Memory B cell (primary cell): ENCODE measurements at places on chromosomes 6 and 20.

DNA sequence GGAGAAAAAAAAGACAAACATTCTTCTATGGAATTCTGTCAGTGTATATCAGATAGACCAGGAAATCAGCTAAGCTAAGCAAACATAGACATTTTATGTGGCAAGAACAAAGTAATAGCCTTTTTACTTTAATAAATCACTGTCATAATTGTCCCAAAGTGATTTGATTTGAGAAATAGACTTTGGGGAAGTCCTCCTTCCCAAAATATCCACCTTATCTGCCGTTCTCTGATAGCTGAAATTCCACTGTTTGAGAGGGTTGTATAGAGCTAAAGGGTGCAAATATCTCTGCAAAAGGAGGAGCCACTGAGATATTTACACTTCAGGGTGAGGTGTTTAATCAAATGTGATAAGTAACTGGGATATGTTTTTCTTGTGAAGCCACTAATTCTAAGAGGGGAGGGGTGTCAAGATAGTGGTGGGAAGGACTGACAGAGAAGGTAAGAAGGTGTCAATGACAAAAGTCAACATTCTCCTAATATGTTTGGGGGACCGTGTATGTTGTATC lies 544.4 kb upstream of the JAG1 start:
- DNase-seq, result no peak

- no peak for DNase-seq
Measured at GRCh38 chr6:90202156-90202555, 94.5 kb downstream of the BACH2 start.

DNA sequence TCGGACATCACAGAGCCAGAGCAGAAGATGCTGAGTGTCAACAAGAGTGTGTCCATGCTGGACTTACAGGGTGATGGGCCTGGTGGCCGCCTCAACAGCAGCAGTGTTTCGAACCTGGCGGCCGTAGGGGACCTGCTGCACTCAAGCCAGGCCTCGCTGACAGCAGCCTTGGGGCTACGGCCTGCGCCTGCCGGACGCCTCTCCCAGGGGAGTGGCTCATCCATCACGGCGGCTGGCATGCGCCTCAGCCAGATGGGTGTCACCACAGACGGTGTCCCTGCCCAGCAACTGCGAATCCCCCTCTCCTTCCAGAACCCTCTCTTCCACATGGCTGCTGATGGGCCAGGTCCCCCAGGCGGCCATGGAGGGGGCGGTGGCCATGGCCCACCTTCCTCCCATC lies 11.4 kb upstream of the ZBTB9 start:
- no peak for DNase-seq

GRCh38 chr6:16045238-16045637 lies 83.6 kb upstream of the MYLIP start:
- DNase-seq, result no peak

DNA sequence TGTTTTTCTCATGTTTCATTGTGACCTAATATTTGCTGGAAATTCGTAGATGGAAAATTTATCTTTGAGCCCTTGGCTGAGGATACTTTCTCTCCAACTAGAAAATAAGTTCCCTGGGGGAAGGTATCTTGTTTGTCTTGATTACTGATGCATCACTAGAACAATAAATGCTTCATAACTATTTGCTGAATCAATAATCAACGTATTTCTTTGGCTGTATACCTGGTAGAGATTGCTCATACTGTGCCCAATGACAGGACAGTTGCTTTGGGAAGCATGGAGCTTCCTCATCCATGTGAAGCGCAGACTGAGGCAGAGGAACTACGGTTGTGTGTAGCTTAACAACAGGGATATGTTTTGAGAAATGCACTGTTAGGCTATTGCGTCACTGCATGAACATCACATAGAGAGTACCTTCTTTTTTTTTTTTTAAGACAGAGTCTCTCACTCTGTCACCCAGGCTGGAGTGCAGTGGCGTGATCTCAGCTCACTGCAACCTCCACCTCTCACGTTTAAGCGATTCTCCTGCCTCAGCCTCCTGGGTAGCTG lies 34.2 kb upstream of the RPN2 start:
- no peak for DNase-seq

DNA sequence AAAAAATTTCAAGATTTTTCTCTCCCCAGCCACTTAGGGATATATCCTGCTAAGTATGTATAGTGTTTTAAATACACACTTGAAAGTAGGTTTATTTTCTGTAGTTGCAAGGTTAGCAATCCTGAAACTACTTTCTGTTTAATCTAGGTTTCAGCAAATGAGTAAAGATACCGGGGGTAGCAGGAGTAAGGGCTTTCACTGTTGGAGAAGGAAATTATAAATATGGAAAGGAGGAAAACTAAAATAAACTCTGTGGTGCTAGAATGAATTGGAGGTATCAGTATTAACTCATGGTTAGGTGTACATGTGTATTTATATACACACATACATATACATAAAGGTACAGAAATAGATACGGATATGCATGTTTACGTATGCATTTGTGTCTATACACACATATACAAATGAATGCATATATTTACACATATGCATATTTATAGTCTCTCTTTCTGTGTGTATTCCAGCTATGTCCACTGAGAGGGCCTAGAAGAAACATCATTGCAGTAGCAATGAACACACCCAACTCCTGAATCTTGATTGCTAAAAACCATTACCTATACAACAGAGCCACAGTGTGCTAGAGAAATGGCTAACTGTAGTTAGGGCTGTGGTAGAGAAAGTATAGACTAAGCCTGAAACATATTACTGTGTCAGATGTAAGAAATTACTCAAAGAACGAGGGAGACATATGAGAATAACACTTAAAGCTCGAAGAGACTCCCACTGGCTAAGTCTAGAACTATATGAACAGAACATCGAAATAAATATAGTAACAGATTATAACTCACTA lies 95.9 kb upstream of the EMILIN3 start:
- DNase-seq, result no peak

GRCh38 chr6:108714766-108715414 lies 133.3 kb upstream of the ARMC2 start:
- DNase-seq, result no peak

DNA sequence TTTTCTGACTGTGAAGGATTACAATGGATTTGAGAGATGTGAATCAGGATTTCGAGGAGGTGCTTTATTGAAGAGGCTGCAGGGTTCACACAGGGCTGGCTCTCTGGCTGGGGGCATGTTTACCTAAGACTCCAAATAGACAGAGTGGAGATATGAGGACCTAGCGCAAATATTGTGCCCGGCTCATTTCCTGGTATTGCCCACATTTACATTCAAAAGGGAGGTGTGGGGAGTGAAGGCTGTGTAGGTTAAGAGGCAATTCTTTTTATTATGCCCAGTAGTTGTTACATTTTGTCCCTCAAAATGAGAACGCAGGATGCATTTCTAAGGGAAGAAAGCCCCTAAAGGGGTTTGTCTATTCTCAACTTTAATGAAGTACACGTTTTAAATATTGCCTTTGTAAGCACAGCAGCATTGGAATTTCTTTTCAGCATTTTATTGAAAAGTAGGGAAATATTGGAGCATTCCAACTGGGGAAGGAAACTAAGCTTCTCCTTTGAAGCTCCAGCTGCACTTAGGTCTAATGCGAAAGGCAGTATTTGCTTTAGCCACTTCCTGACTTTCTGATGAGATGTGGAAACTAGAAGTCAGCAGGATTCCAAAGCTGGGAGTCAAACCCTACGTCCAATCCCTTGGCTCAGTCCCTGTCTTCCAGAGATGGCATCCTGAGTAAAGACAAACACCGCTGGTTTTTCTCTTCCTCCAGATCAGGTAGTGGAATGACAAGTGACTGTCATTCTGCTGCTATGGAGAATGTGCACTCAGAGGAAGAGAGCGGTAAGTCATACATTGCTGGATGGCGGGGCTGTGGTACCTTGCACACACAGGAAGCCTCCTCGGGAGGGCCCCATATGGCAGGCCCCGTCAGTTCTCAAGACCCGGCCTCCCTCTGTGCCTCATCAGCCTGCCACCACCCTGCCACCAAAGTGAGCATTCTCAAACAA lies 70.7 kb downstream of the MYB start:
- DNase-seq, result no peak

DNA sequence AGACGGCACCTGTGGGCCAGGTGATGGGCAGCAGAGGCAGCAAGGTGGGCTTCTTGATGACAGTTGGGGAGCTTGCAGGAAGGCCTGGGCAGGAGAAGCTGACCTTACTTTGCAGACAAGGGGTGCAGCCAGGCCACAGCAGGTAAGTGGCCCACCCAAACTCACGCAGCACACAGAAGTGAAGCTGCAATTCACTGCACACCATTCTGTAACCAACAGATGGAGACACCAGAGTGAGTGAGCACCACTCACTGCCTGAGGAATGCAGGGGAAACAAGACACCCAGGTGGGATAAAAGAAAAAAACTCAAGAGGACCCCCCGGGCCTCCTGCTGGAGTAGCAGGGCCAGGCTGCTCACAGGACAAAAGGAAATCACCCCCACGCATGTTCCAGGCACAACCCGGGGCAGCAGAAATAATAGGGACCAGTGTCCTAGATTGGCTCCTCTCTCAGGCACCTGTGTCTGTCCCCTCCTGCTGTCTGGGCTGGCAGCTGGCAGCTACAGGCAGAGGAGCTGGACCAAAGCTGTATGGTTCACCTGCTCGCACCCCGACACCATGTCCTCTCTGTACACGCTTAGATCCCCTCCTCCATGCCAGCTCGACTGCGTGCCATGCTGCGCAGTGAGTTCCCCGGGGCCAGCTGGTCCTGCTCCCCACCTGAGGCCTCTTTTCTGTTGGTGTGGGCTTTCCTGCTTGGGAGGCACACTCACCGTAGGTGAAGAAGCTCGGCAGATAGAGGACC lies 4.9 kb downstream of the MTCH1 start:
- no peak for DNase-seq

DNA sequence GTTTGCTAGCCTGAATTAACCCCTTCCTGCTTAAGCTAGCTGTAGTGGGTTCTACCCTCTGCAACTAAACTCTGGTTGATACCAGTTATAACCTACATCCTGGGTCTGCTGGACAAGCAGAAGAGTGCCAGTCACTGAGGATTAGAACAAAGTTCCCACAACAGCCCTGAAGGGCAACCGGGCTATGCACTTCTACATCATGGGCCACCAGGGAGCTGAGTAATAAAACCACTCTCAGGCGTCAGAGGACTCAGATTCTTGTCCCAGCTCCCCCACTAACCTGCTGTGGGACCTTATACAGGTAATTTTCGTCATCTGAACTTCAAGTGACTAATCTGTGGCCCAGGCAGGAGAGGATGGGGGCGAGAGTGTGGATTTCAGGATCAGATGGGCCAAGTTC lies 56.8 kb downstream of the EYA2 start:
- DNase-seq, result no peak

DNA sequence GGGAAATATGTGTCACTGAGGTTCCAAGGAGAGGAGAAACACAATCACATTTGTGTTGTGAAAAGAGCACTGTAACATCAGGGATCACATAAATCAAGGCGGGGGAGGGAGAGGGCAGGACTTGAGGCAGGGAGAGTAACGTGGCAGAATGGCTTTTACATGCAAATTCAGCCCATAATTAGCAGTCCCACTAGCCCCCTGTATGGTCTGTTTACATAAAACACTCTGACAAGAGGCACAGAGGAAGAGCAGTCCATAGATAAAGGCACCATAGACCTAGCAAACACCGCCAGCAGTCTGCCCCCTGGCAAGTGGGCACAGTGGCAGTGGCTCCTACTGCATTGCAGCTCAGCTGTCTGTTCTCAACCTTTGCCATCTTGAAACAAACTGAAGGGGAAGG lies 82.7 kb downstream of the LYRM2 start:
- no peak for DNase-seq

- no peak for DNase-seq
Measured at GRCh38 chr6:134605034-134605433, 287.1 kb upstream of the SGK1 start.

DNA sequence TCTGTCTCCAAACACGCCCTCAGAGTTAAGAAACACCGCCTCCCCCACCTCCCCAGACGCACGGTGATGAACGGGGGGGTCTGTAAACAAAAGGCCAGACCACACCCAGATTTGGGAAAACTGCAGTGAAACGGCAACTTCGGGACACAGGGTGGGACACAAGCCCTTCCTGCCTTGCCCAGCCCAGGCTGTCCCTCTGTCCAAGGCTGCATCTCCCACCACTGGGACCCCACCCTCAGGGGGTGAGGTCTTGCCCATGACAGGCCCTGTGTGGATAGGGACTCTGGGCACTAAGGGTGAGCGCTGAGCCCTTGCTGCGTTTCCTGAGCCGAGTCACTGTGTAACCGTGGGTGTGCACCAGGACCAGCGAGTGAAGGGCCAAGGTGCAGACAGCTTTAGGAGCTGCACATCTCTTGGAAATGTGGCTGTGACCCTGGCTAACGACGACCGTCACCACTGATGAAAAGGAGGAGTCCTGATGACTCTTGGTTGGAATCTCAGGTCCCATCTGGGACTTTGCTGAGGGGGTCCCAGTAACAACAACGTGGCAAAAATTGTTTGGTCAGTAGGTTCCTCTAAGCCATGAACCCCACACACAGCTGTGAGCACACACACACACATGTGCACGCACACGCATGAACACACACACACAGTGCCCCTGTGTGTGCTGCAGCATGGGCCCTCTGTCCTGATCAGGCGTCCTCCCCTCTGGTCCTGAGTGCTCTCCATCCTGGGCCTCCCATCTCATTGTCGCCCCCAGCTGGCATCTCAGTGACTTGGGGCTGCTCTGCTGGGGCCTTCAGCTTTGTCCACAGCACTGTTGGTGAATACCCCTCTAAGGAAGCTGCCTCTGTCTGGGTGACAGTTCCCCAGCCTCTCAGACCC lies 100.6 kb downstream of the RAMACL start:
- no peak for DNase-seq

GRCh38 chr6:118383924-118384323 lies 164.2 kb upstream of the PLN start:
- DNase-seq, result no peak

DNA sequence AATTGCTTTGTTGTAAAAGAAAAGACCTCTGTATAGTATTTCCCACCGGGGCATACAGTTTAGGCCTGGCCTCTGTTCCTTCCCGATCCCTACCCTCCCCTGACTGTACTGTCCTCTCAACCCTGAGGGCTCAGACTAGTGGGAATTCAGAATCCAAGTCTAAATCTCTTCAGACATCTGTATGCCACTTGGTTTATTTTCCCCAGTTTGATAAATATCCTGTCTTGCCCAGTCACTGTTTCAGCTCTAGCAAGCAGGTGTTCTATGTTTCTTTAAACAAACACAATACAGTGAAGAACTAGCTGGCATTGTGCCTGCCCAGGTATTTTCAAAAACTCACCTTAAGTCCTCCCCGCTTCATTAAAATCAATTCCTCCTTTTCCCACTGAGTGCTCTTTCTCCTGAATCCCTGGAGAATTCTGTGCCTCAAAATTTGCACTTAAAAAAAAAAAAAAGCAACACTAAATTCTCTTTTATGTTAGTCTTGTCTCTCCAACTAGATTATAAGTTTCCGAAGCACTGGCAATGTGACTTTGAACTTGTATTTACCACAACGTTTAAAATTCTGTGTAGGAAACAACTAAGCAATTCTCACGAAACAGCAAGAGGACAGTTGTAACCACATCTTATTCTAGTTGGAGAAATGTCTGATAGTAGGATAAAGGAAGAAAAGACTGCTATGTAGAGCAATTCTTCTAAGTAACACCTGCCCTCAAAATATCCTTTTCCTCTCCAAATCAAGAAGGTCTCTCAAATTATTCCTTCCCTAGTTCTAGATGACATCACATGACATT lies 112.0 kb upstream of the CARMIL1 start:
- DNase-seq, result no peak

- no peak for DNase-seq
Measured at GRCh38 chr6:97095311-97095850, 170.9 kb downstream of the KLHL32 start.
